ENCODE measurements at places on chromosomes 5 and 9.

DNA sequence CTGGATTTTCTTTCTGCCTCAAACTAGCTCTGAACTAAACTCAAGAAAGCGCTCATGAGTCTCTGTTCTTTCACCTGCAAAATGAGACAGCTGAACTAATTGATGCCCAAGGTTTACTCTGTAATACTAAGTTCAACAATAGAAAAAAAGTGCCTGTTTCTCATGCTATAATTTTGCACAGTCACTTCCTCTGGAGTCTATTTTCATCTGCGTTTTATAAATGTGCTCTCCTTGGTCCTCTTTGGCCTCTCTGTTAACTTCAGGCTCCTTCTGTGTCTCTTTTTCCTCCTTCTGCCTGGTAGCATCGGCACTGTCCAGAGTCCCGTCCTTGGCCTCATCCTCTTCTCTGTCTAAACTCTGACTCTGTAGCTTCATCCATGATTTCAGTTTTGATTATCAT lies 311.9 kb upstream of the TLE4 start:
- DNase-seq, result no peak

DNA sequence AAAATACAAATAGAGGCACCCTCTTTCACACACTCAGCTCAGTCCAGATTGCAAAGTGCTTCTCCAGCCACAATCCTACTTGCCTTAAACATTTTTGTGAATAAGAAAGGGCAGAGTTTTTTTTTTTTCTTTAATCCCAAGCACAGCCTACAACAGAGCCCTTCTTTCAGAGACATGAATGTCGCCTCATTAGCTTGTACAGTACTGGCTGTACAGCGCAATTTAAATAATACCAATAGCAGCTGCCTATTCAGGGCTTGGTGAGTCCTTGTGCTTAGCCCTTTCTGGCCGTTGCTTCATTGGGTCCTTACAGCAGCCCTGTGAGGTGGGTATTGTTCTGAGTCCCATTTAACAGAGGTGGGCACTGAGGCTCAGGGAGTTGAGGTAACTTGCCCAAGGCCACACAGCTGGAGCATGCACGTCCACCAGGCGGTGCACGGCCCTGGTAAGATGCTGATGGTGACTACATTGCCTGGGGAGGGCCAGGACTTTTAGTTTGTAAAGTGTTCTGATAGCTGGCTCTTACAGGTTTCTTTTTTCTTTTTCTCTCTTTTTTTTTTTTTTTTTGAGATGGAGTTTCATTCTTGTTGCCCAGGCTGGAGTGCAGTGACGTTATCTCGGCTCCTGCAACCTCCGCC lies 23.1 kb downstream of the NDST1 start:
- DNase-seq, result no peak

DNA sequence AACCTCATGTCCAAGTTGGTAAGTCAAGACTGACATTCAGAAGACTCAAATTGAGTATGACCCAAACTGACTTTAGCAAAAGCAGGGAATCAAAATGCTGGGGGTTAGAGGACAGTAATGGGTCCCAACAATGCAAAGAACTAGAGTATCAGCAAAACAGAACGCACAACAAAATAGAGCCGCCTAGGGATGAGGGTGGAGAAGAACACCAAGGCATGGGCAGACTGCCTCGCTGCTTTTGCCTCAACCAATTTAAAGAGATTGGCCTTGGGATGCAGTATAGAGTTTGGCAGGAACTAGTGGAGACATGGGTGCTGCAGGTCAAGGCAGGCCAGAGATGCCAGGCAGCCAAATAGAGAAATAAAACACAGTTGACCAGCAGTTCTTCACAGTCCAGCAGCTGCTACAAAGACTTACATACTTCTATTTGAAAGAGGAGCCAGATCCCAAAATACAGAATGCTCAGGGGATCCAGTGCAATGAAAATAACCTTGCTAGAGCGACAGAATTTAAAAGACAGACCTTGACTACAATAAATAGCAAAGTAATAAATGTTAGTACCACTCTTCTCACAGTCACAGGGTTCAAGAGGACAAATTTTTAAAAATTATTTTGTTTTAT lies 83.9 kb upstream of the NIPBL start:
- no peak for DNase-seq

DNA sequence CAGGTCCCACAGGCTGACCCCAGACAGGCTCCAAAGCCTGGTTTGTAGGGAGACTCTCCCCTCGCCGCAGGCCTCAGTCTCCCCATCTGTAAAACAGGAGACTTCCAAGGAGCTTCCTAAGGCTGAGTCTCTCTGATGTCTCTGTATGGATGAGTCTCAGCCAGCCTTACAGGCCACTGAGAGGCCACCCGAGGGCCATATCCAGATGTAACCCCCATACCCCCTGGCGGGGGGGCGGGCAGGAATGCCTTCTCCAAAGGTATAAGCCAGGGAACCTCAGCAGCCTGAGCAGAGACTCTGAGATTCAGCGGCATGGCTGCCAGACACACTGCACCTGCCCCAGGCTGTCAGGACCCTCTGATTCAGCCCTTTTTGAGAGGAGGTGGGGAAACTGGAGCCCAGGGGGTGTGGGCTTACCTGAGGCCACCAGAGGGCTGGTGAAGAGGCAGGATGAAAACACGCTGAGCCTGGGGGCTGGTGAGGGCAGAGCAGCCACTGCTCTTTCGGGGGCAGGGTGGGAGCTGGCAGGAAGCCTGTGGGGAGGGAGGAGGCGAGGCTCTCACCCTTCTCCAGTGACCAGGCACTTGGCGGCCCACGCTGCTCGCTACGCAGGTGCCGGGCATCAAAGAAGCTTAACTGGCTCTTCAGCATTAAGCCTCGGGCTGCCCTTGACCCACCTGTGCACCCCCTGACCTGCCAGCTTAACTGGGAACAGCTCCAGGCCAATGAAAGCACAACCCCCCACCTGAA lies 5.5 kb upstream of the SUSD3 start:
- DNase-seq, result no peak

DNA sequence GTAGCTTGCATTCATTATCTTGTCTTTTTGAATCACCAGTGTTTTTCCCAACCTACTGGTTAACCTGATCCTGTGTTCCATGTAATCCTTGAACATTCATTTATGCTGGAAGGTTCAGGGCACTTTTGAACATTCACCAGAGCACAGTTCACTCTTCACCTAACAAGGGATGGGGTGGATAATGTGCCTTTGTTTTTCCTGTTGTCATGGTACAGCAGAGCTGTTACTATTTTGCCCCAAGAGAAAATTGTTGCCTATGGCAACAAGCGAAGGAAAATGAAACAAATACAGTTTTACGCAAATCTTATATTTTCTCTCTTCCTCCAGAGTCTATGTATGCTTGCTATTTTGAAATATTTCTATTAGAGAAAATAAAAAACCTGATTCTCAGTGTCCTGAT lies 60.3 kb upstream of the RIOK2 start:
- no peak for DNase-seq

GRCh38 chr5:9283021-9283420 lies 262.9 kb downstream of the SEMA5A start:
- DNase-seq, result no peak

DNA sequence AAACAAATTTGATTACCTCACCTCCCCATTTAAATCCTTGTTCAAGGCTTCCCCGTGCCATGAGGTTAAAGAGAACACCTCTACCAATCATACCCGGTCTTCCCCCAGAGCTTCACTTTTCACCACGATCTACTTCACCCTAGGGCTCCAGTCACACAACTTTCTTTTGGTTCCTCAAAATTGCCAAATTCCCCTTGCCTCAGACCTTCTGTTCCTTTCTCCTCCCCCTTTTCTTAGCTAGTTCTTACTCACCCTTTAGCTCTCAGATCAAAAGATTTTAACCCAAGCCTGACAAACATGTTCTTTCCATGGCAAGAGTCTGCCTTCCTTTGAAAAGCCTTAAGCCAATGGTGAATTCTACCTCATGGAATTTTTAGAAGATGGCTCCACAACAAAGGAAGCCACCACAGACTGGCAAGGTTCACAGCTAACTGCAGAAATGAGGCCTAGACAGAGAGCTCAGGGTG lies 56.7 kb downstream of the MAPKAP1 start:
- no peak for DNase-seq

DNA sequence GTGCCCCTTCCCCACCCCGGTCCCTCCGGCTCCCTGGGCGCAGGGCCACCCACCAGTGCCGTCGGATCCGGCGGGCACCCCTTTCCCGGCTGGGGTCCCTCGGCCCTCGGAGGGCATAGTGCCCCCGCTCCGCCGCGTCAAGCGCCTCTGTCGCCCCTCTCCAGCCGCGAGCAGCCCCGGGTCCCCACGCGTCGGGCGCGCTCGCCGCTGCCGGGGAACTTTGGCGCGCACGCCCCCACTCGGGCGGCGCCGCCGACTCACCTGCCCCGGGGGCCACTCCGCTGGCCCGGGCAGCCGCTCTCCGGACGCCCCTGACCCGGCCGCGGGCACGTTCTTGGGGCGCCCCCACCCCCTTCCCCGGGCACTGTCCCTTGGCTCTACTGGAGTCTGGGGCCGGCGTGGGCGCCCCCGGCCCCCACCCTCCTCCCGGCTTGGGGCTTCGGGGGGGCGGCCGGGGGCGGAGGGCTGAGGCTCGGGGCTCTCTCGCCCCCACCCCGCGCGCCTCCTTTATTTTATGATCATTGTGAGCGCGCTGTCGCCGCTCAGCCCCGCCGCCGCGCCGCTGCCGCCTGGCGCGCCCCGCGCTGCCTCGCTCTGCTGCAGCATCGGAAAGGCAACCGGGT lies 1.1 kb upstream of the FAM78A start:
- DNase-seq, result no peak

DNA sequence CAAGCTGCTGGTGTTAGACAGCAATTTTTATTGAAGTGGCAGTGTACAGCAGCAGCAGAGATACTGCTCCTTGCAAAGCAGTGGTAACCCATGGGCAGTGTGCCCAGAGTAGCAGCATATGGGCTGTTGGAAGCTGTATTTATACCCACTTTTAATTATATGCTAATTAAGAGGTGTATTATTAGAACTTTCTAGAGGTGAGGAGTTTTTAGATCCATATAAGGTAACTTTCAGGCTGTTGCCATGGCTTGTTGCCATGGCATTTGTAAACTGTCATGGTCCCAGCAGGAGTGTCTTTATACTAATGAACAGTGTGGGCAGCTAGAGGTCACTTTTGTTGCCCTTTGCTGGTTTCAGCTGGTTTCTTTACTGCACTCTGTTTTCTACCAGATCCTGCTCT lies 3.7 kb upstream of the PJA2 start:
- no peak for DNase-seq

GRCh38 chr9:116870566-116870965 lies 183.5 kb downstream of the TRIM32 start:
- no peak for DNase-seq

DNA sequence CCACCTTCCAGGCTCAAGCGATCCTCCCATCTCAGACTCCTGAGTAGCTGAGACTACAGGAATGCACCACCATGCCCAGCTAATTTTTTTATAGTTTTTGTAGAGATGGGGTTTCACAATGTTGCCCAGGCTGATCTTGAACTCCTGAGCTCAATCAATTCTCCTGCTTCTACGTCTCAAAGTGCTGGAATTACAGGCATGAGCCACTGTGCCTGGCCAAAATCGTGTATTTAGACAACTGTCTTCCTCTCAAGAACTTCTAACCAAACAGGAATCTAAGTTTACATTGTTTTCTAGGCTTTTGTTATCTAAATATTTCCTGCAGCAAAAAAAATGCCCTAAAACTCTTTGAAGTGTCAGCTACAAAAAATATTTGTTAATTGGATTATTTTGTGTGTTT lies 78.8 kb downstream of the NLN start:
- no peak for DNase-seq

DNA sequence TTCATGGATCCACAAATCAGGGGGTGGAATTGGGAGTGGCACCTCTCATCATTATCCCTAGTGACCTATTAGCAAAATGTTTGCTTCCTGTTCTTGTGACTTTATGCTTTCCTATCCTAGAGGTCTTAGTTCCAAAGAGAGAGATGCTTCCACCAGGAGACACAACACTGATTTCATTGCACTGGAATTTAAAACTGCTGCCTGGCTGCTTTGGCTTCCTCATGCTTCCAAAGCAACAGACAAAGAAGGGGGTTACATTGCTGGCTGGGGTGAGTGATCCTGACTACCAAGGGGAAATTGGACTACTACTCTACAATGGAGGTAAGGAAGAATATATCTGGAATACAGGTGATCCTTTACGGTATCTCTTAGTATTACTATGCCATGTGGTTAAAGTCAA lies 69.2 kb upstream of the SH3GL2 start:
- DNase-seq, result no peak

DNA sequence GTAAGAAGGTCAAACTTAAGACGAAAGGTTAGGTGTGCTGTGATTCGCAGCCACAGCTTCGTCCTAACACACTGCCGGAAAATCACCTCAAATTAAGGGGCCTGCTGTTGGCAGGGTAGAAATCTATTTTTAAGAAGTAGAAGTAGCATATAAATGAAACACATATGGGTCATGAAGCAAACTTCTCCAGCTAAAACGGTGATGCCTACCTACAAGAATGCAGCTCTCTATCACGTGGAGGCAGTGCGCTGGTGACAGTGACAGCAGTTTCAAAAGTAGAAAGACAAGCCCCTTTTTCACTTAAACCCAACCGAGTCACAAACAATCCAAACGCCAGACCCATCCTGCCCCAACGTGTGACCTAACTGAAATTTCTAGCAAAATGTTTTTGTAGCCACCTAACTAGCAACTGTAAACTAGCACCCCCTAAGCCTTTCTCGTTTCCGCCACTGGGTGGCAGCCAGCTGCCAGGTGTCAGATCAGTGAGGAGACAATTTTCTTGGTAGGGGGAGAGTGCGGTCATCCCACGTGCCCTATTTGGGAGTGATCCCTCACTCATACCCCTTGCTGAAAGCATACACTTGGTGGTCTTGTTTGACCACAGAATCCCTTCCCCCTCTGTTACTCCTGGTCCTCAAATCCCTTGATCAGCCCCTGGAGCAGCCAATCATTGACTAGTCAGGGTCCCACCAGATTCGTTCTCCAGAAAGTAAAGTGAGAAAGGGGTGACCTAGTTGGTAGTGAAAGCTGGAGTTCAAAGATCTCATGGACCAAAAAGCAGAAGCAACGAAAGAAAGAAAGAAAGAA lies 71.8 kb upstream of the MAMDC2 start:
- peak; percentile 38 for DNase-seq

- DNase-seq, result no peak
Observed at GRCh38 chr5:99911971-99912370, 623.2 kb upstream of the FAM174A start.

- DNase-seq, result no peak
Observed at GRCh38 chr9:100774962-100775361, 197.1 kb downstream of the CAVIN4 start.

GRCh38 chr9:111348821-111349271 lies 18.8 kb upstream of the OR2K2 start:
- DNase-seq, result no peak

- no peak for DNase-seq
Observed at GRCh38 chr9:112175796-112176315, 759 bp upstream of the SUSD1 start.

- no peak for DNase-seq
Observed at GRCh38 chr5:34452170-34452828, 203.8 kb upstream of the RAI14 start.

Measured in CD4-positive, alpha-beta T cell treated with Interleukin-10 for 1 hour (primary cell).